Liver (tissue), 10 donors: ENCODE measurements at places on chromosomes 5 and 9.

DNA sequence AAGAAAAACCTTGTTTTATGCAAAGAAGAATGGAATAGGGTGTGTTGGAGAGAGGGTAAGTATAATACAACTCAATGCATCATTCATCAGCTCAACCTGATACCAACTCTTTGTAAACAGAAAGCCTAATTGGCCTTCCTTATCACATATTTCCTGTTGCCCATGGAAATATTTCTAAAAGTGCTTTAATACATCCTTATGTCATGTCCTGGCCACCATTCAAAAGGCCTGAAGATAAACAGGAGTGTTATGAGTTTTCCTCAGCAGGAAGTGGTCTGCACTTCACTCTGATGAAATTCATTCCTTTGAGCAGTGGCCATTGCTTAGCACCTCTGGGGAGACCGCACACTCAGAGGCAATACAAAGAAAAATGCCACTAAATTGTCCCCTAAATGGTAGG lies 511.2 kb downstream of the SEMA5A start:
- no peaks in the 10 kb centered on the region for H3K4me1 ChIP-seq
- no peaks in the 10 kb centered on the region for H3K36me3 ChIP-seq
- H3K27me3 ChIP-seq, result no peaks in the 10 kb centered on the region
- no peak for DNase-seq

GRCh38 chr9:133955821-133956411 lies 36.2 kb downstream of the VAV2 start:
- no peaks in the 10 kb centered on the region for H3K27me3 ChIP-seq
- peaks cover 19% of the 10 kb centered on the region for H3K4me1 ChIP-seq
- no peaks in the 10 kb centered on the region for H3K36me3 ChIP-seq
- no peak for DNase-seq

- no peaks in the 10 kb centered on the region for H3K4me1 ChIP-seq
- H3K27ac ChIP-seq, result no peak overlapping the region
Measured at GRCh38 chr5:165805756-165806155, 2300.3 kb downstream of the MAT2B start.

DNA sequence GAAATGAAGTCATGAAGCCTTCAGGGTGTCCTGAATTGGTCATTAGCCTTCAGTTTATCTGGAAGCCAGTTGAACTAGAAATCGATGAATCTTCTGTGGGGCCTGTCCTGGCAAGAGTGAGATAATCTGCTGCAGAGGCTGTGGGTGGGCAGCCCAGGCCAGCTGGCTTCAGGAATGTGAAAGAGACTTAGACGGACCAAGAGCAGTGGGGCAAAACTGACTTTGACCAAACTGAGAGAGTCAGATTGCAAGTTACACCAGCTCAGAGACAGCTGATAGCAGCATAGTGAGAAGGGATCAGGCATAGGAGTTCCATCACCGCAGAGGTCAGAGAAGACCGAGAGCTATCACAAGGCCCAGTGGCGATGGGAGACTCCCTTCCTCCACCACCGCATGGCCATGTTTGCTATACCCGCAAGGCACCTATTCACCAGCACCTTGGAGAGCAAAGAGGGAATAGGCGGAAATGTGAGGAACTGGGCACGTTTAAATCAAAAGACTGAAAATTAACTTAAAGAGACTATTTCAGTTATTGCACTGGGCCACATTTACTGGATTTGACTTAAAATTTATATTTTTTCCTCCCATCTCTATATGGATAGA lies 50.0 kb upstream of the GLIS3 start:
- no peaks in the 10 kb centered on the region for H3K27me3 ChIP-seq
- no peak for DNase-seq
- no peaks in the 10 kb centered on the region for H3K4me1 ChIP-seq

GRCh38 chr5:164742025-164742424 lies 1236.6 kb downstream of the MAT2B start:
- no peaks in the 10 kb centered on the region for H3K4me1 ChIP-seq
- H3K36me3 ChIP-seq, result no peaks in the 10 kb centered on the region
- no peak for DNase-seq
- no peak overlapping the region for H3K4me3 ChIP-seq
- H3K27ac ChIP-seq, result no peak overlapping the region

GRCh38 chr5:136128481-136128880 lies 4.2 kb upstream of the SMAD5 start:
- no peak overlapping the region for H3K4me3 ChIP-seq
- no peak for DNase-seq
- H3K36me3 ChIP-seq, result no peaks in the 10 kb centered on the region
- peaks cover 4% of the 10 kb centered on the region for H3K4me1 ChIP-seq
- H3K27ac ChIP-seq, result no peak overlapping the region

DNA sequence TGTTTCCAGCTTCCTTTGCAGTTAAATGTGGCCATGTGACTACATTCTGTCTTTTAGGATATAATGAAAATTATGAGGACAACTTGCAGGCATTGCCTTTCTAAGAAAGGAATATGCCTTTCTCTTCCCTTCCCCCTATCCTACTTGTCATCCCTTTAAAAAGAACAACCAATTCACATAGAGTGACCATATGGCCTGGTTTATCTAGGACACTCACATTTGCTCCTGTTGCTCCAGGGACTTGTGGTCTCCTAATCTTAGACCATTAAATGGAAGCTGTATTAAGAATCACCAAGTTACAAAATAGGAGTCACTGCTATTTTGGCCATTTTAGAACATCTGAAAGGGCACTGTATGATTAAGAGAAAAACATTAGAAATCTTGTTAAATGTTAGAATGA lies 520.3 kb downstream of the DTWD2 start:
- H3K4me3 ChIP-seq, result no peak overlapping the region
- no peaks in the 10 kb centered on the region for H3K4me1 ChIP-seq
- no peak overlapping the region for H3K27ac ChIP-seq
- no peaks in the 10 kb centered on the region for H3K36me3 ChIP-seq
- no peaks in the 10 kb centered on the region for H3K27me3 ChIP-seq

- no peak for DNase-seq
- H3K27me3 ChIP-seq, result no peaks in the 10 kb centered on the region
- H3K27ac ChIP-seq, result no peak overlapping the region
- no peaks in the 10 kb centered on the region for H3K36me3 ChIP-seq
- H3K4me3 ChIP-seq, result no peak overlapping the region
- no peaks in the 10 kb centered on the region for H3K4me1 ChIP-seq
Measured at GRCh38 chr5:67400752-67401151, 204.2 kb upstream of the CD180 start.

DNA sequence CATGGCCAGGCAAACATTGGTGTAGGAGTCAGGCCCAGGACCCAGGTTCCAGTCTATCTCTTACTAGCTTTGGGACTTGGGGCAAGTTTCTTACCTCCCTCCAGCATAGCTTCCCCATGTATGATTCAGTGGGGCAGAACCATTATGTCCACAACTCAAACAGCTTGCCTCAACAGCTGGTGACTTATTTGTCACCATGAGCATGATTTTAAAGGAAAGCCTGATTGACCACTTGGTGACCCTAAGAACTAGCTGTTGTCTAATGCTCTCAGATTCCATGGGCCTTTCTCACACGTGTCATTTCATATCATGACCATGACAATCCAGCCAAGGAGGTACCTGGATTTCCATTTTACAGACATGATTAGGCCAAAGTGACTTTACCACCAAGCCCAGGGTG lies 126.4 kb downstream of the TTLL11 start:
- H3K4me3 ChIP-seq, result no peak overlapping the region
- no peak for DNase-seq
- H3K27ac ChIP-seq, result no peak overlapping the region
- no peaks in the 10 kb centered on the region for H3K4me1 ChIP-seq
- H3K36me3 ChIP-seq, result no peaks in the 10 kb centered on the region

GRCh38 chr9:138007566-138007917 lies 130.0 kb downstream of the CACNA1B start:
- no peaks in the 10 kb centered on the region for H3K36me3 ChIP-seq
- H3K27ac ChIP-seq, result no peak overlapping the region
- H3K27me3 ChIP-seq, result no peaks in the 10 kb centered on the region

GRCh38 chr5:6302684-6303083 lies 75.7 kb downstream of the MED10 start:
- H3K27me3 ChIP-seq, result no peaks in the 10 kb centered on the region
- H3K4me1 ChIP-seq, result no peaks in the 10 kb centered on the region
- H3K36me3 ChIP-seq, result no peaks in the 10 kb centered on the region
- no peak for DNase-seq

DNA sequence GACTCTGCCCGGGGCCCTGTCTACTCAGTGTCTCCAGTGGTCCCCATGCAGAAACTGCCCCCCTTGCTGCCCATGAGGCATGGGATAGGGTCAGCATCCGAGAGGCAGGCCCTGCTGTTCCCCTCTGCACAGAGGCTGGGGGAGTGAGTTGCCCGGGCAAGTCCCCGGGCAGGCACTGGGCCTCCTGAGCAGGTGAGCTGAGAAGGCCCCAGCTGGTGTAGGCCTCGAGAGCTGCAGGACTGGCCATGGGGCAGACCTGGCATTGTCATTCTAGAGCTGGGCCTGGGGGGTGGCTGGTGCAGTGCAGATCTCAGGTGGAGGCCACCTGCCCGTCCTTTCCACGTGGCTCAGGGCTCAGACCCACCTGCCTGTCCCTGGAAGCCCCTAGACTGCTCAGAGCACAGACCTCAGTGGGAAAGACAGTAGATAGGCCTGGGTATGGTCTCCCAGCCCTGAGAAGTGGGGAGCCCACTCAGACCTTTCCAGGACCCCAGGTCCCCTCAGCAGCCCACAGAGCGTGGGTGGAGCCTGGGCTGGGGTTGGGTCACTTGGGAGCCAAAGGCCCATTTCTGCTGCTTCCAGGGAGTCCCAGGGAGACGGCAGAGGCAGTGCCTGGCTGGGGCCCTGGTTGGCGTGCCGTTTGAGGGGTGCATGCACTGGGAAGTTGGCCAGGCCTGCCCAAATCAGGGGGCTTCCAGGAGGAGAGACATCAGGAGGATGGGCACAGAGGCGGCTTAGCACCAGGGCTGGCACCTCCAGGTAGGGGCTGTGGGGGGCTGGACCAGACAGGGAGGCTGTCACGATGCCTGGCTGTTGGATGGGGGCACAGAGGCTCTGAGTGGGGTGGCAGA lies 4.8 kb upstream of the NOTCH1 start:
- no peak for DNase-seq
- no peaks in the 10 kb centered on the region for H3K36me3 ChIP-seq
- no peaks in the 10 kb centered on the region for H3K27me3 ChIP-seq
- no peak overlapping the region for H3K27ac ChIP-seq

- H3K27me3 ChIP-seq, result no peaks in the 10 kb centered on the region
- peak overlapping the region; percentile 81 for H3K4me3 ChIP-seq
- peak overlapping the region; percentile 99 for H3K27ac ChIP-seq
- peak; percentile 41 for DNase-seq
Measured at GRCh38 chr5:36878392-36879082, 2.0 kb downstream of the NIPBL start.

DNA sequence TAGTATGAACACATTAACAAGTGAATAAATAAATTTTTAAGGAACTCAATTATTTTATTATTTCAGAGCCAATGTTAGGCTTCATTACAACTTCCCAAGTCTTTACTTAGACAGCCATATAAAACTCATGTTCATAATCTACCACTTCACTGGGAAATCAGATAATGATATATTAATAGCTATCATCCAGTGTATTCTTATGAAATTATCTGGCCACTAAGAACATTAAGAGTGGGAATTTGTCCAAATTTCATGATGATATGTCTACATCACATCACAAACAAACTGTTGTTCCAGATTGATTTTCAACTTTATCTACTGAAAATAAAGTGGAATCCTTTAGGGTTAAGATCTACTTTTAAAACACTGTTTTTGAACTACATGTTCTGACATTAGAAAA lies 668.6 kb downstream of the EFNA5 start:
- H3K36me3 ChIP-seq, result no peaks in the 10 kb centered on the region
- H3K27ac ChIP-seq, result no peak overlapping the region
- DNase-seq, result no peak
- no peaks in the 10 kb centered on the region for H3K27me3 ChIP-seq
- H3K4me3 ChIP-seq, result no peak overlapping the region

- no peaks in the 10 kb centered on the region for H3K27me3 ChIP-seq
- no peak overlapping the region for H3K4me3 ChIP-seq
- no peaks in the 10 kb centered on the region for H3K4me1 ChIP-seq
- DNase-seq, result no peak
Measured at GRCh38 chr9:34065541-34065940, 16.9 kb upstream of the UBAP2 start.

- H3K4me3 ChIP-seq, result no peak overlapping the region
- DNase-seq, result no peak
- H3K4me1 ChIP-seq, result no peaks in the 10 kb centered on the region
- no peak overlapping the region for H3K27ac ChIP-seq
- H3K27me3 ChIP-seq, result no peaks in the 10 kb centered on the region
- no peaks in the 10 kb centered on the region for H3K36me3 ChIP-seq
Measured at GRCh38 chr5:159412284-159413046, 82.2 kb upstream of the IL12B start.

DNA sequence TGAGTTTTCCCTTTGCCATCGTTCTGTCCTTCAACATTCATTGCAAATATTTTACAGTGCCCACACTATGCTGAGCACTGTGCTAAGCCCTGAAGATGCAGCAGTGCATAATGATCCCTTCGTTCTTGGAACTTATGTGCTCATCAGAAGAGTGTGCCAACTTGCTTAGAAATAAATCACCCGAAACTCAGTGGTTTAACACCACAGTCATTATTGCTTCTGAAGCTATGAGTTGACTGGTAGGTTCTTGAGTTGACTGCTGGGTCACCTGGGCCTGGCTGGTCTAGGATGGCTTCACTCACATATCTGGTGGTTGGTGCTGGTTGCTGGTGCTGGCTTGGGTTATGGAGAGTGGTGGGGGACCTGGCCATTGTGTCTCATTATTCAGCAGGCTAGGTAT lies 20.9 kb downstream of the PCSK5 start:
- no peaks in the 10 kb centered on the region for H3K27me3 ChIP-seq
- H3K4me3 ChIP-seq, result no peak overlapping the region
- H3K36me3 ChIP-seq, result no peaks in the 10 kb centered on the region
- no peak overlapping the region for H3K27ac ChIP-seq
- DNase-seq, result no peak

GRCh38 chr9:98811051-98811650 lies 3.7 kb downstream of the GALNT12 start:
- H3K4me3 ChIP-seq, result no peak overlapping the region
- no peaks in the 10 kb centered on the region for H3K36me3 ChIP-seq
- H3K27ac ChIP-seq, result no peak overlapping the region
- H3K27me3 ChIP-seq, result peaks cover 4% of the 10 kb centered on the region
- no peak for DNase-seq
- peaks cover 6% of the 10 kb centered on the region for H3K4me1 ChIP-seq

DNA sequence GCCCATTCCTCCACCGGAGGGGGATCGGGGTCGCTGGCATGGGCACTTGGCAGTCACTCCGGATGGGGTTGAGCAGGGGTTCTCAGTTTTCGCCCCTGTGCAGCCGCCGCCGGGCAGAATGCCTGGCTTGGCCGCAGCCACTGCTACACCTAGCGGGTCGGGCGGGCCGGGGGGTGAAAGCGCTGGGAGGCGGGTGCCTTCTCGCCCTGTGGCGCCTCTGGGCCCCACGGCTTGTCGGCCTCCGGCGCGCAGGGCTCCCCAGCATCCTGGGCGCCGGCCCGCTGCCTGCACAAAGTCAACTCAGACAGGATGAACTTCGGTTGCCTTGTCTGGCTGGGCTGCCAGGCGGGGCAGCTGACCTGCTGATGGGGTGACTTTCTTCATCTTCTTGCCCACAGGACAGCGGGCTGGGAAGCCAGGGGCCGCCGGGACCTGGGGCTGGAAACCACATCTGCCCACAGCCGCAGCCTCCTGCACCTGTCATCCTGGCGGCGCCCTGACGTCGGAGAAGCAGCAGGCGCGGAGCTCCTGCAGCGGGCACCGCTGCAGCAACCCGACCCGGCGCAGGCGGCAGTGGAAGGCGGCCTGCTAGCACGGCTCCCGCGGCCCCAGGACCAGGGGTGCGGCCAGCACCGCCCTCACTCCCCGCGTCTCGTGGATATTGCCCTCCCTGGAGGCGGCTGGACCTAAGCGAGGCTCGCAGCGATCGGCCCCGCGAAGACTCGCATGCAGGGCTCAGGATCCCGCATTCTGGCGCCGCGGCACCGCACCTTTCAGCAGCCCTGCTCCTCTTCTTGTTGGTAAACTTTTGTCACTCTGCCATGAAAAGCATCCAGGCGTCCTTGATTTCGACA lies 1.3 kb upstream of the ANKRD18A start:
- DNase-seq, result no peak
- peaks cover 17% of the 10 kb centered on the region for H3K4me1 ChIP-seq
- no peak overlapping the region for H3K4me3 ChIP-seq
- no peaks in the 10 kb centered on the region for H3K36me3 ChIP-seq
